ENCODE measurements at places on chromosomes 13 and 19. TPM values are rescaled to one million over a fixed set of nuclear protein-coding genes. Genes with fewer than 3 reads are reported as not detected.

JAK3 gene
- 35.2 TPM for total RNA-seq

DPY19L3 gene
- total RNA-seq: 49.8 TPM

ZNF90 gene
- 11.3 TPM for total RNA-seq

DNA sequence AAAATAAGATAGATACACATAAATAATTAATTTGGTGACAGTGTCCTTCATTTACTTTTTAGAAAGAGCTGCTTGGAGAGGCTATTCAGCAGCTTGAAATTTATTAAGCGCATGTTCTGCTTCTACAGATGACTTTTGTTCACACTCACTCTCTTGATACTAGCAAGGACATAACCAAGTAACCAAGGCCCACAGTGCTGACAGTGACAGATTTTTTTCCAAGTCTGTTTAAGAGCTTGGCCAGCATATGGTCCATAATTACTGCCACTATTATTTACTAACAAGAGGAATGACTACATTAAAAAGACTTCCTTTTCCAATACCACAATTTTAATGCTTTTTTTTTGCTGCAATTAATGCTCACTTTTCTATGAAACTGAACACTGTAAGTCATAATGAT is 673.7 kb upstream of the MIR17HG start:
- DNase-seq: no peak

IGFL2 gene
- not detected for total RNA-seq

GRCh38 chr19:35759697-35760096 is 1.7 kb downstream of the PROSER3 start:
- no peak for DNase-seq

DNA sequence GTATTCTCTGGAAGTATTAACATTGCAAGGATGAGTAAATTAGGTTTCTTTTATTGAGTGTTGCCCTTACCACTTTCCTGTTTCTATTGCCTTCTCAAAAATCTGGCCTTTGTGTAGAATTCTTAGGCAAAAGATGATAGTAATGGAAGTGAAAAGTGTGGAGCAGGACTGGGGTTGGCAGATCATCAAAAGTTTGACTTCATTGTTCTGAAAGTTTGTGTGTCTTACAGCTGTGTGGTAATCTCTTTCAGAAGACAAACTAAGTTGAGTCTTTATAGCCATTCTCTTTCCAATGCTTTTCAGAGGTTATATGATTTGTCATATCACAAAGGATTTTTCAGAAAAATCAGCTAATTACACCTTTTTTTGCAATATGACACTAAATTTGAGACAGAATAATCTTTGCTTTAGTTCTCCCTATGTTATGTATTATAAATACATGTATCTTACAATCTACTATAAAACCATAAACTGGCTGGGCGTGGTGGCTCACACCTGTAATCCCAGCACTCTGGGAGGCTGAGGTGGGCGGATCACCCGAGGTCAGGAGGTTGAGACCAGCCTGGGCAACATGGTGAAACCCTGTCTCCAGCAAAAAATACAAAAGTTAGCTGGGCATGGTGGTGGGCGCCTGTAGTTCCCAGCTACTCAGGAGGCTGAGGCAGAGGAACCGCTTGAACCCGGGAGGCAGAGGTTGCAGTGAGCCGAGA is 8.7 kb upstream of the KCNRG start:
- DNase-seq: no peak

DNA sequence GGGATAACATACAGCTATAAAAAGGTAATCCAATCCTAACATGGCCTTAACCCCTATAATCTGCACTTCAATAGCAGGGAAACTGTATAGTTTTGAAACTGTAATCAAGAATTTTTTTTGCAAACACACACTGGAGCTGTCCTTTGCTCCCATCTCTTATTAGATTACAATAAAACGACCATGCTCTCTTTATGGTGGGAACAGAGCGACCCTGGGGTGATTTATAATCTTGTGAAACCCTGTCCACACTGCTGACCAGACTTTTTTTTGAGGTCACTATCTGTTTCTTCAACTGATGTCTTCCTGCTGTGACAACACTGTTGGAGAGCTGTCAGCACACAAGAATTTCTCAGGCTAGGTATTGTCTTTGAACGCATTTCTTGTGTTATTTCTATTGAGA is 35.3 kb downstream of the DACH1 start:
- no peak for DNase-seq

All from ovary (tissue), 10 donors.